ENCODE measurements at places on chromosomes 7 and 10.

DNA sequence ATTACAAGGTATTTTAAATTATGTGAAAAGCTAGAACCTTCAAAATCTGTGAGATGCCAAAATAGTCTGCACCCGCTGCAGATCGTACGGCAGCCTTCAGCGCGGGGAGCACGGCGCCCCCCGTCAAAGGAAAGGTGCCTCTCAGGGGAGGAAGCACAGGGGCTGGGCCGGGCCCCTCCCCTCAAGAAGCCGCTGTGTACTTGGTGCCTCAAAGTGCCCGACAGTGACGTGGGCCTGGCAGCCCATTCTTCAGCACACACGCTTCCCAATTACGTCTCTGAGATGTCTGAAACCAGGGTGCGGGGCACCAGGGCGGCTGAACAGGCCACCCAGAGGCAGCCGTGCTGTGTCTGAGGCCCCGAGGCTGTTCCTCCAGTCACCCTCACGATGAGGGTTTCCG lies 116.1 kb downstream of the INPP5A start:
- no peak for DNase-seq

DNA sequence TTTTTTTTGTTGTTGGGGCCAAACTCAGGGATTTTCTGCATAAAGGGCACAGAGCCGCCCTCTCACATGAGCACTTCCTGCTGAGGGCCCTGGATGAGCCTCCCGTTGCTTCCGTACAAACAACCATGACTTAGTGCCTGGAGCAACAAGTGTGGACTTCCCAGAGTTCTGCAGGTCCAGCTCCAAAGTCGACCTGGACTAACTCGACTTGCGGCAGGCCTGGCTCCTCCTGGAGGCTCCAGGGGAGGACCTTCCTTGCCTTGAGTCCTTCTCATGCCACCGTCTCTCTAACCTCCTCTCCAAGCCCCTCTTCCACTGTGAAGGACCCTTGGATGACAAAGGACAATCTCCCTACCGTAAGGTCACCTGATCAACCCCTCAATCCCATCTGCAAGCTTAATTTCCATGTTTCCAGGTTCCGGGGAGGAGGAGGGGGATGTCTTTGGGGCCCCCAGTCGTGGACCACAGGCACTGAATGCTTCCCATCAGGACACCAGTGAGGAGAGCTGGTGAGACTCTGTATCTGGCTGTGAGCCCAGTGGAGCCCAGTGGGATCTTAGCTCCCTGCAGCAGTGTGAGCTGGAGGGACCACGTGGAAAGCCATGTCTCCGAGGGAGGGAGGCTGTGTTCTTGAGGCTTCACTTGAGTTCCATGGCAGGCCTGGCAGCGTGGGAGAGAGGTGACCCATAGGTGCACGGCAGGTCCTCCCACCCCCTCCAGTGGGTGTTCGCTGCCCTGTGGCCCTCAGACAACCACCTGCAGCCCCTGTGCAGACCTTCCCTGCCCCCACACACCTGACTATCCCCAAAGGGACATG lies 199.5 kb upstream of the PPP2R2D start:
- DNase-seq = no peak

- no peak for DNase-seq
Observed at GRCh38 chr7:3893151-3893788, 592.2 kb downstream of the SDK1 start.

- no peak for DNase-seq
Observed at GRCh38 chr10:89475125-89475524, 60.3 kb downstream of the SLC16A12 start.

GRCh38 chr10:62379394-62379793 lies 5.2 kb downstream of the ZNF365 start:
- DNase-seq = no peak

- no peak for DNase-seq
Observed at GRCh38 chr7:81007051-81007450, 88.2 kb upstream of the SEMA3C start.

DNA sequence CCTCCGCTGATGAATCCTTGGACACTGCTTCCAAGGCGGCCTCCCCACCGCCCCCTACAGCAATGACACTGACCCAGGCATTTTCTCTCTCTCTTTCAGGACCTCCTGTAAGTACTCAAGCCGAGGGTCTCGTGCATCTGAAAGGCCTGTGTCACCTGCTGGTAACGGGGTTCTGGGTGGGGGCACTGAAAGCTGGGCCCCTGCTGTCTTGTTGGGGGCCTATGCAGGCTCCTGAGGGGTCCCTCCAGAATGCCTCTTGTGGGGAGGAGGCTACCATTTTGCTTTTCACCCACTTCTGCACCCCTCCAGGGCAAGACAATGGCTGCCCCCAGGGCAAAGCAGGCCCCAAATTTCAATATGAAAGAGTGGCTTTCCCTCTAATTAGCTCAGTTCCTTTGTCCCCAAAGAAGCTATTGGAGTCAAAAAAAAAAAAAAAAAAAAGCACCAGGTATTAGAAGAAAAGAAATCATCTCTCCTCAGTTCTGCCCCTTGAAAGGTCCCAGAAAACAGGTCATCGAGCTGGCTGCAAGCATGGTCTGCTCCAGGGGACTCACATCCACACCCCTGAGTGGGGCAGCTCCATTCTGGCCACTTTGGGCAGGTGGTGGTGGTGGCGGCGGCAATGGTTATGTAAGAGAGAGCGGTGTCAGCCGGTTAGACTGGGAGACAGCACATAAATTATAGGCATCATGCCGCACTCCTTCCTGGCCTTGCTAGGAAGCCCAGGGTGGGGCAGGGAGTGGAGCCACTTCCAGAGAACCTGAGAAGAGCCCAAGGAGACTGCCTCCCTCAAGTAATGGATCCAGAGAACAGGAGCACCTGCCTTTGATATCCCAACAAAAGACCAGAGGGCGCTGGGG lies 66.2 kb downstream of the COL13A1 start:
- no peak for DNase-seq
